ENCODE measurements at places on chromosomes 11 and 22. TPM values are rescaled to one million over a fixed set of nuclear protein-coding genes. Genes with fewer than 3 reads are reported as not detected.

Gene API5
- polyA plus RNA-seq: 38.7 TPM

Gene BLID
- not detected for polyA plus RNA-seq

Gene ZDHHC24
- 4.6 TPM for polyA plus RNA-seq

Gene UBQLNL
- 0.22 TPM for polyA plus RNA-seq

Gene HDAC10
- 20.5 TPM for polyA plus RNA-seq

Gene SLC22A6
- polyA plus RNA-seq: not detected

Gene MS4A3
- polyA plus RNA-seq: 1.1 TPM

Data from hindlimb muscle (tissue), 1 donor.